ENCODE measurements at places on chromosomes 3 and 15.
A peak's percentile ranks its signal among the peaks of the same experiment; 100 is the strongest.

DNA sequence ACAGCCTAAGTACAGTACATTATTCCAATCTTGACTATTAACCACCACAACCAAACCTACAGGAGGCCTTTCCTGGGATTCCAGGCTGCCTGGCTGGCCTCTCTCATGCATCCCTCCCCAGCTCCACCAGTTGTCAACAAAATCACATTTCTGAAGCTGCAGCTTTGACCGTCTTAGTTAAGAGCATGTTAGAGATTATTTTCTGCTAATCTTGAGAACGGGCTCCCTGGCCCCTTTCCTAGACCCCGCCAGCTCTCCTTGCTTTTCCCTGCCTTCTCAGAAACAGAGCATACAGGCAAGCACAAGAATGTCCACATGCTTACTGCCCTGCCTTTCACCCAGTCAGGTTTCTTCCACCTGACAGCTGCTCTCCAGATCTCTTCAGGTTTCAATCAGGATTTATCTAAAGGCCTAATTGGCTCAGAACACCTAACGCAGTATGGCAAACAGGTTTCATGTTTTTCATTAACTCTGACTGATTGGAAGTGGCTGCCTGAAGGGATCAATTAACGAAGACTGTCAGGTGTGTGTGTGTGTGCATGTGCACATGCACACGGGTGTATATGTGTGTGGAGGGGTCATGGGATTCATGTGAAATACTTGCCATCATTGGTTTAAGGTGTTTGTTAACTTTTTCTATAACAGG, 12.3 kb downstream of the KY start:
- no peak for DNase-seq

- no peak for DNase-seq
Observed at GRCh38 chr3:146166415-146166821, 5.4 kb upstream of the PLOD2 start.

DNA sequence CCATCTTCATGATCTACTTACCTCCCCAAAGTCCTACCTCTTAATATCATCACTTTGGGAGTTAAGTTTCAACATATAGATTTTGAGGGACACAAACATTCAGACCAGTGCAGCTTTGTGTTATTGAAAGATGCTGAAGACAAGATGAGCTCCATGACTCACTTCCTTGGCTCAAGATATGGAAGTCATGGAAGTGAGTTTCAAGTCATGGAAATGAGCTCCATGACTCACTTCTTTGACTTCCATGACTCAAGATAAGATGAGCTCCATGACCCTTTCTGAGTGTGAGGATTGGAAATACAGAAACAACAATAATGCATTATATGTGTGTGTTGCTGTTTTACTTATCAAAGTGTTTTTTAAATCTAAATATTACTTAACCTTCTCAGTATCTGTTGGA, 170.2 kb upstream of the TPRG1 start:
- DNase-seq = peak; percentile 24

- DNase-seq = no peak
Observed at GRCh38 chr3:189446959-189447560, 184.1 kb upstream of the TP63 start.

- DNase-seq = no peak
Observed at GRCh38 chr3:54261141-54261540, 138.8 kb downstream of the CACNA2D3 start.

DNA sequence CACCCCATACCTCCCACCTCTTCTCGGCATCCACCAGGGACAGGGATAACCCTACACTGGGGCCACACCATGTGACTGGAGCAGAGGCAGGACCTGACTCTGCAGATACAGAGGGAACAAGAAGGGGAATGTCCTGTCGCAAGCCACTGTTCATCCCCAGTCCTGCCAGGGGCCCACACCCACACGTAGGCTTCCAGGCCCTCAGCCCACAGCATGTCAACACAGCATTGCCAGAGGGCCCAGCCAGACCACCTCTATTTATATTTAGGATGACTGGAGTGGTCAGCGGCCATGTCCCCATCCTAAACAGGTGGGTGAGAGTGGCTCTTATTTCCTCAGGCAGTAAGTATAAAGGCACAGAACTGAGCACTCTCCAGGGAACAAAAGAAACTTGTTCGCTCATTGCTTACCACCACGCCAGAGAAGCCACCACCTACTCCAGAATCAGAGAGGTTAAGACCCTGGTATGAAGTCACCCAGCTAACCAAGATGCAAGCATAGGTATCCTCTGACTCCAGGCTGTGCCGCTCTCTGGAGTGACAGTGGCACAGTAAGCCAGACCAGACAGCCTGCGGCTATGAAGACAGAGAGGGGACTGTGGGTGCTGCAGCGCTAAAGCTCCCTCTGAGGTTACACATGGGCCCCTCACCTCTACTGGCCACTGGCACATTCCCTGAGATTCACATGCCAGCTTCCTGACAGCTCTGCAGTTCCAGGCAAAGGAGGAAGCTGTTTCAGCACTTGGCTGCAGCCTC, 67.9 kb downstream of the LRIG1 start:
- no peak for DNase-seq

- no peak for DNase-seq
Observed at GRCh38 chr3:20561166-20561565, 375.2 kb upstream of the SGO1 start.

- no peak for DNase-seq
Observed at GRCh38 chr3:195135917-195136316, 135.0 kb downstream of the XXYLT1 start.

DNA sequence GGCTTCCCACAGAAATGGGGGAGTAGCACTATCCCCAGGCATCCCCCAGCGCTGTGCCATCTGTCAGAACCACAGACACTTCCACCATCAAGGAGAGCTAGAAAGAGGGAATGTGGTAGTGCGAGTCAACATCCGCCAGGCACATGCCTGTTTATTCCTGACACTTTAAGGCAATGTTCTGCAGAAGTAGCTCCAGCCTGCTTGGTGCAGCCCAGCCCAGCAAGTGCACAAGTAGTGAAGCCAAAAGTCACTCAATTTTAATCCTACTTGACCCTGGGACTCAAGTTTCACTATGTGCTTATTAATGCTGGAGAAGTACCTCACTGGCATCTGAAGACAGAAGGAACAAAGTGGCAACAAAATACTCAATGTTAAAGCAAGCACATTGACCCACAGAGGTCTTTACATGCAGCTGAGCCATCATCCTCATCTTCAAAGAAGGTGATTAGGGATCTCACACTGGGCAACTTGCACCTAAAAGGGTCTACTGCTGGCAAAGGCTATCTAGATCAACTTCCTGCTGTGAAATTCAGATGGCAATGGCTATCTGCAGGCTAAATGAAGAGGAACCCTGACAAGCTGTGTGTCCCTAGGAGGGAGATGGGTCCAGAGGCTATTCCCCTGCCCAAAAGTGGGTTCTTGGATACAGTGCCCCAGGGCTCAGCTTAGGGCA, 61.4 kb upstream of the CLDN18 start:
- no peak for DNase-seq

- DNase-seq = no peak
Observed at GRCh38 chr3:107598926-107599771, 76.4 kb downstream of the BBX start.

DNA sequence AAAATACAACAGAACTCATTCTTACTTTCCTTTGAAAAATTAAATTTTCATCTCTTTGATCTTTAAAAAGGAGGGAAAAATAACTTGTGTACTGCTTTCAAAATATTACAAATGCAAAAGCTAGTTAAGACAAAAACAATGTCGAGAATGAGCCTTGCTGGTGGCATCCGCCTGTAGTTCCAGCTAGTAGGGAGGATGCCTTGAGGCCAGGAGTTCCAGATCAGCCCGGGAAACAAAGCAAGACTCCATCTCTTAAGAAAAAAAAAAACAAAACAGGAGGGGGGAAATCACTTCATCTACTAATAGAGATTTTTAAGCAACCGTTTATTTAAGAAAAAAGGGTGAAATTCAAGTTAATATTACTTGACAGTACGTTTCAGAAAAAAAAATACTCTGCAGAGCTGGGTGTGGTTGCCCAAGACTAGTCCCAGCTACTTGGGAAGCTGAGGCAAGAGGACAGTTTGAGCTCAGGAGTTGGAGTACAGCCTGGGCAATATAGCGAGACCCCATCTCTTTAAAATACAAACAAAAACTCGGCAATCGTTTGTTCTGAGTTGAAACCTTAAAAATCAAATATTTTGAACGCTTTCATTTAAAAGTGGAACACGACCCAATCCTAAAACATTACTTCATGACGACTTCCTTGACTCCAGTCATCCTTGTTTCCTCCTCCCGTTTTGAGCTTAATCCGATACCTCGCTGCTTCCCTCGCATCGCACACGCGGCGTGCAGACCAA, 1.2 kb downstream of the KPNA1 start:
- no peak for DNase-seq

DNA sequence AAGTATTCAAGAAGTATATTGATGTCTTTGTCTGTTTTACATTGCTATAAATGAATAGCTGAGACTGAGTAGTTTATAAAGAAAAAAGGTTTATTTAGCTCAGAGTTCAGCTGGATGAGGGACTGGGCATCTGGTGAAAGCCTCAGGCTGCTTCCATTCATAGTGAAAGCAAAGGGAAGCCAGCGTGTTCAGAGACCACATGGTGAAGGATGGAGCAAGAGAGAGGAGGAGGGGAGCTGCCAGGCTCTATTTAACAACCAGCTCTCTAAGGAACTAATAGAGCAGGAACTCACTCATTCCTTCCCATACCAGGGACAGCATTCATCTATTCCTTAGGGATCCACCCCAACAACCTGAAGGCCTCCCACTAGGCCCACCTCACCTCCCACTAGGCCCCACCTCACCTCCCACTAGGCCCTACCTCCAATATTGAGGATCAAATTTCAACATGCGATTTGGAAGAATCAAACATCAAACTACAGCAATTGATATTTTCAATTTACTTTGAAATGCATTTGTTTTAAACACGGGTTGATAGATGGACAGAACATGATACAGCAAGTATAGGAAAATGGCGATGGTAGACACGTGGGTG, 167.5 kb upstream of the HES1 start:
- DNase-seq = no peak

DNA sequence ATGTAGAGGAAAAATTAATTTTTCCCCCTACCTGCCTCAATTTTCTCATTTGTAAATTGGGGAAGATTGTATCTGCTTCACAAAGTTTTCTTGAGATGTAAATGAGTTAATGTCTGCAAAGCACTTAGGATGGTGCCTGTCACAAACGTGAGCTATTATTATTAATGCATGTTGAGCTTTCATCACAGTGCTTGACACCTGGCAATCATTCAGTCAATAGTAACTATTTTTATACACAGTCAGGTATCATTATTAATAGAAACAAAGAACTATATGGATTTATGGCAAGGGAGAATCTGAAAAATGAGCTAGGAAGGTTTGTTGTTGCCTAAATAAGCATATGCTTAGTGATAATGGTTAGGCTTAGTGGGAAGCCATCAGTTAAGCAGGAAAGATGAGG, 238.2 kb upstream of the GRM7 start:
- no peak for DNase-seq

GRCh38 chr15:68354268-68354667, 76.7 kb downstream of the FEM1B start:
- DNase-seq = no peak

GRCh38 chr15:39172380-39173281, 408.2 kb upstream of the THBS1 start:
- DNase-seq = no peak

DNA sequence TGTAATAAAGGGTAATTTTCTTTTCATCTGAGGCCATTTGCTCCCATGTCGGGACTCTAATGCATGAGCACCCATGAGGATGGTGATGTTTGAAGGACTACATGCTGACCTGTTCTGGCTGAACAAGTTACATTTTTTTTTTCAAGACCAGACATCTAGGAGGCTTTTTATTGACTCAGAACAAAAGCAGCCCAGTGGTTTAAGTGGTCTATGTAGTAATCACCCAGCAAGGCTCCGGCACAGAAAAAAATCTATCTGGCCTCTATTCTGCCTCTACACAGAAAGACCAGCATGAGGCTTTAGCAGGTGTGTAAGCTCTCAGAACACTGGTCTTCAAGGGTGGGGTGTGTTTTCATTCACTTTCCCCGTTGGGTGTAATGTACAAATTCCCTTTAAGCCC, 95.1 kb upstream of the ZBED2 start:
- no peak for DNase-seq

GRCh38 chr3:5389057-5389456, 201.6 kb downstream of the EDEM1 start:
- peak; percentile 9 for DNase-seq
